ENCODE measurements at places on chromosomes 2 and 18.

DNA sequence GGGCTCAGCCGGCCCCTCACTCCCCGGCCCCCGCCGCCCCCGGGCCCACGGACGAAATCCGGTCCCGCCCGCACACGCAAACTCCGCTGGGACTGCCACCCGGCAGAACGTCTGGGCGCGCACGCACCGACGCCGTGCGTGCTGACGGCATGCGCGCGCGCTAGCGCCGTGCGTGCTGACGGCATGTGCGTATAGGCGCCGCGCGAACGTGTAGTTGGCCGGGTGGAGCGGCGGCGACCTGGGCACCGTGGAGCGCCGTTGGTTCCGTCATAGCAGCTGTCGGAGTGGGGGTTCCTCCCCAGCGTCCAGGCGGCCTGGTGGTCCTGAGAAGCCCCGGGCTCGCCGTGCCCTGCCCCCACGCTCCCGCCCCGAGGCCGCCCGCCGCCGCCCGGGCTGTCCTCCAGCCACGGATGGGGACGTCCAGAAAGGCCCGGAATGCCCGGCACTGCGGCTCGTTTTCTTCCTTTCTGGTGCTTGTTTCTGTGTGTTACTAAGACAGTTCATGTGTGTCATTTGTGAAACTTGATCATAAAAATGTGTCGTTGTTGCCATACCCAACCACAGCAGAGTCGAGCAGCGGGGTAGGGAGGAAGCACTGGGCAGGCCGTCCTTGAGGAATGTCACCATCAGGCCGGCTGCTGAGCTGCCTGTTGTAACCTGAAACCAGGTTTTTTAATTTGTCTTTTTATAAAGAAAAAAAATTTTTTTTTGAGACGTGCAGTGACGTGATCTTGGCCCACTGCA, at the start of gene TXNL4A:
Gene TXNL4A, minus strand, starts transcription at position 113 of the 744 bp plus-strand sequence. CDS start 171 bp downstream, outside the sequence.
- peak; percentile 87 for DNase-seq

- DNase-seq, result no peak
Observed at GRCh38 chr2:172889768-172890430, 154.3 kb downstream of the RAPGEF4 start.

DNA sequence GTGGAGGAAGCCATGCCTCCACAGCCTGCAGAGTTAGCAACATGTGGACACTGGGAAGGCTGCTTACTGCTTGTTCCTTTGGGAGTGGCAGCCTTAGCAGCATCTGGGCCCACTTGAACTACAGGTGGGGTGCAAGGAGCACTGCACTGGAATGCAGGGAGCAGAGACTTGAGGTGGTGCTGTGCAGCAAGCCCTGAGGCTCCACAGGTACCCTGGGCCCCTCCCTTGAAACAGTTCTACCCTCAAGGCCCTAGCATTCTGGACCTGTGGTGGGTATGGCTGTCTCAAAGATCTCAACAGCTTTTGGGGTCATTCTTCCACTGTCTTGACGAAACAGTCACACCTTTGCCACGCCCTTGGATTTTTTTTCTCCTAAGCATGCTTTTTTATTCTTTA, 13.5 kb downstream of the UBR3 start:
- no peak for DNase-seq

DNA sequence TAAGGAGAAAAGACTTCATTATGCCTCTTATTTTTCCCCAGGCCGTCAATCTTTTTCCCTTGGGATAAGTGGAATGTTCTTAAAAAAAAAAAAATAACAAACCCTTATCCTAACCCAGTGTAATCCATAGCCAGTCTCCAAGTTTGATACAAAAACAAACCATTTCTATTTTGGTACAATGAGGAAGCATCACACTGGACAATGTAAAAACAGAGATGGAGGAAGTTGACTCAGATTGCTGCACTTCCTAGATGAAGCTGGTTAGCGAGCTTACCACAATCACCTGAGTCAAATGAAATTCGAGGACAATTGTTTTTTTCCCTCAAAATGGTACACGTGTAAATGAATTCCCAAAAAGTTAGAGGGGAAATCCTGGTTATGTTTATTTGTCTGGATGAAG, 259.7 kb downstream of the TCF4 start:
- DNase-seq, result no peak

- DNase-seq, result no peak
Observed at GRCh38 chr18:3016585-3017297, 3.8 kb upstream of the LPIN2 start.

GRCh38 chr2:143965493-143966164, 554.3 kb downstream of the ZEB2 start:
- no peak for DNase-seq

DNA sequence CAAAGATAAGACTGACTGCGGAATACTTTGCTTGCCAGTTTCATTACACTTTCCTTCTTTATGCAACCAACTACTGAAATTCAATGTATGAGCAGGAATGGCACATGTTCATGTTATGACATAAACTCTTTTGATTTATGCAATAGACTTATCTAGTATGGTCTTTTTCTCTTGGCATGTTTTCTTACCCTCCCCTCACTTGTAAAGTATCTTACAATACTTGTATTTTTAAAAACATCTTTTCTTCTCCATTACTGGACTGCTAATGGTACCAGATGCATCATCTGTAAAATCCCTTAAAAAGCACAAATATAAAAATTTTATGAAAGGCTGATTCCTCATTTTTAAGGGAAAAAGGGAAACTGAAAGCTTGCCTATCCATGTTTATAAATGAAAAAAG, 373.8 kb downstream of the ZEB2 start:
- no peak for DNase-seq

- DNase-seq, result no peak
Observed at GRCh38 chr2:142863485-142863961, 13.9 kb upstream of the KYNU start.

GRCh38 chr2:236512902-236513435, 56.7 kb upstream of the ACKR3 start:
- DNase-seq, result peak; percentile 72

- no peak for DNase-seq
Observed at GRCh38 chr2:45265336-45265735, 256.1 kb upstream of the SIX2 start.

DNA sequence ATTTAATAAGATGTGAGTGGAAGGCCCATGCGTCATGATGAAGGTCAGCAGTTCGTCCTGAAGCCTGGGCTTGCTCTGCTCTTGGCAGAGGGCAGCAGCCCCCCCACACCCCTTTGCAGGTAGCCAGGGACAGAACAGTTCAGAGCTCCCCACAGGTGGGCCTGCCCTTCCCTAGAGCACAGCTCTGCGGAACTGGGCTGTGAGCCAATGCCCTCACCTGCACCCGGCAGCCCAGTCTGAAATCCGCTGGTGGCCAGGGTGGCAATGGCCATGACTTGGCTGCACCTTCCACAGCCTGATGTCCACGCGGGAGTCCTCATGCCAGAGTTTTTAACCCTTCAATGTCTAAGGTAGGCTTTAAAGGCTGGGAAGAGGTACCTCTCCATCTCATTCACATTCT, 136.7 kb downstream of the ACKR3 start:
- no peak for DNase-seq

- no peak for DNase-seq
Observed at GRCh38 chr2:68135448-68136320, 22.0 kb upstream of the PNO1 start.

- DNase-seq, result no peak
Observed at GRCh38 chr2:205749078-205749477, 66.8 kb downstream of the NRP2 start.

DNA sequence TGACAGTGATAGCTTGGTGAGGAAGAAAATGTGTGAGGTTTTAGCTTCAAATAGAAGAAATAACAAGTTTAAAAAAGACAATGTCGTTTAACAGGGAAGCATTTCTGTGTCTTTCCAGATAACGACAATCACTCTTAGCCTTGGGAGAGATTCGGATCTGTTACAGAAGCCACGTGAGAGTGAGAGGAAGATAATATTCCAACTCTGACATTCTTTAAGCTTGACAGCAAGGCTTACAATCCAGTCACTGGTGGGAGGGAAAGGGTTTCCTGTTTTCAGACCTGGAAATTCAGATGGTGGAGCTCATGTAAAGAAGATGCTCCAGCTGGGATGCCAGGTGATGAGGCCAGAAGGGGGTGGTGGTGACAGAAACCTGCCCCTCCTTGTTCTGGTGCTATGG, 30.8 kb downstream of the FBXO48 start:
- DNase-seq, result no peak

DNA sequence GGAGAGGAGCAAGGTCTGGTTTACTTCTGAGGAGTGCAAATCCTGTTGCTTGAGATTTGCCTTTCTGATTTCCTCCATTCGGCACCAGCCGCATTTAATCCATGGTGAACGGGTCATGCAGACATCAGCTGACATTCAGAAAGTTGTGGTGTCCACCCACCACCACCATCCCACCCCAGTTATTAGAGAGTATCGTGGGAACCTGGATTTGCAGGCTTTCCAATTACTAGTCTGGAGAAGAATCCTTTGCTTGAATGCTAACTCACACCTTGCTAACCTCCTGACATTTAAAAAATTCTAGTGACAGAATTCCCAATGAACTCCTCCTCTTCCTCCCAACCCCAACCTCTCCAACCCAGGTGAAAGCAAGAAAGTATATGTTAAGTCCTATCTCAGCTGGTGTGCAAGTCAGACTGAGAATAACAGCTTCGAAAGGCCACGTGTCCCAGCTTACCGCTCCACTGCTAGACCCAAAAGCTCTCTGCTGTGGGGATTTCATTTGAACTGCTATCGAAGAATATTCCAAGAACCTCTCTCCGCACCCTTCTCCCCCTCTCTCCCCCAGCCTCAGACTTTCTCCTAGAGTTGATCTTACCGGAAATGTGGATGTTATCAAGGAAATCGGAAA, 17.7 kb downstream of the BCL11A start:
- DNase-seq, result no peak

GRCh38 chr2:15145046-15145817, 415.9 kb downstream of the NBAS start:
- DNase-seq, result no peak

GRCh38 chr18:76130845-76131244, 364.2 kb downstream of the ZNF516 start:
- DNase-seq, result no peak

- no peak for DNase-seq
Observed at GRCh38 chr2:96153291-96153713, 8.1 kb upstream of the DUSP2 start.

GRCh38 chr2:40199771-40200170, 252.1 kb downstream of the SLC8A1 start:
- no peak for DNase-seq

DNA sequence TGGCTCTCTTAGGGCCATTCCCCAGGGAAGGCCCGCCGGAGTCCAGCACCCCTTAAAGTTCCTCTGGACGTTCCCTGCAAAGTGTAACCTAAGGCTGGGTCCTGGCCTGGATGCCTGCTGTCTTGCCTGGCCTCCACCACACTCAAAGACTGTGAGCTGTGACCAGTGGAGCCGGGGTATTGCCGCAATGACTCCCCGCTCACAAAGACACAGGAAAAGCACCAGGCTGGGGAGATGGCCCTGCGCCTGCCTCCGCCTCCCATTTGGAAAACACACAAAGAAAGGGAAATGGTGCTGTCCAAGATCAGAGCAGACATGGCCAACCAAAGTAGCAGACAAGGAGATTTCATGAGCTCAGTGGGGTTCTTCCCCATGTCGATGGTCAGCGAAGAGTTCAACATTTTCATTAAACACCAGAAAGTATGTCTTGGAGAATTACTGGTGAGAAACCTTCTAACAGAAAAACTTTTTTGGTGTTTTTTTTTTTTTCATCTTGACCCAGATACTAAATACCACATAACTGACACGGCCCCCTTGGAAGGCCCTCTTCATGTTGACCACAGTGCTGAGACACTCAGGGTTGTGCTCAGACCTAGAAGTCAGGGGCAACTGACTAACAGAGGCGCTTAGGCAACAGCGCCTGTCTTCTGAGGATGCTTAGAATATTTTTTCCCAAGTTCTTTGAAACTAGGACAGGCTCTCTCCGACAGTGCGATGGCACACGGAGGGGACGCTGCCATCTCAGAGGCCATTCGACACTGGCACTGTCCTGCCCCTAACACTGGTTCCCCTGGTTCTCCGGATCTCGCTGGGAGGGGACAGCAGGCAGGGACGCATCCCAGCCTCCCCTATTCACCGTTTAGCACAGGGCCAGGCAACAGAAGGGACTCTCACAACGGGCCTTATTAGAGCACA, 226.4 kb upstream of the ID2 start:
- DNase-seq, result no peak

DNA sequence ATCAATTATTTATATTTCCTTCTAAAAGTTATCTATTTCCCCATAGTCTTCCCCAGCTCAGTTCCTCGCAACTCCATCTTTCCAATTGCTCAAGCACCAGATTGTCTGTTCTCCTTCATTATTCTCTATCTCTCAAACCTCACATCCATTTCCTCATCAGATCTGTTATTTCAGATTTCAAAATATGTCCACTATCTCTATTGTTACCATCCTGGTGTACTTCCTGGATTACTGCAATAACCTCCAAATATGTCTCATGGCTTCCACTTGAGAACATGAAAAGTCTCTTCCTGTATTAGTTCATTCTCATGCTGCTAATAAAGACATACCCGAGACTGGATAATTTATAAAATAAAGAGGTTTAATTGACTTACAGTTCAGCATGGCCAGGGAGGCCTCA, 641.7 kb upstream of the ZEB2 start:
- DNase-seq, result no peak

GRCh38 chr2:168849610-168850009, 40.6 kb downstream of the SPC25 start:
- DNase-seq, result no peak

DNA sequence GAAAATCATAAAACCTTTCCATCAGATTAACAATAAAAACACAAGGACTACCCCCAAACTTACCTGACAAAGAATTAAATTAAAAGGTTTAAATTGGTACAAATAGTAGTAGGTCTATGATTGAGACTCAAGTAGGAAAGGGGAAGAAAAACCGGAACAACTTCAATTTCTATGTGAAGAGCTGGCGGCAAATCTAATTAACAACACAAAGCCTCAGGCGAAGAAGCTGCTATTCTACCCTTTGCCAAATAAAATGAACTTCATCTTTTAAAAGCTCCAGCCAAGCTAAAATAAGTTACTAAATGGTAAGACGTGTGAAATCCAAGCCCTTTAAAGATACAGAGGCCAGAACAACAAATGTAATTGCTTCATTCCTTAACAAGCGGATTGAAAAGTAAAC, 146.5 kb downstream of the DLGAP1 start:
- DNase-seq, result no peak

GRCh38 chr2:182132605-182133004, 147.0 kb downstream of the PPP1R1C start:
- no peak for DNase-seq

- DNase-seq, result no peak
Observed at GRCh38 chr2:172177996-172178395, 75.3 kb upstream of the DLX2 start.

- DNase-seq, result no peak
Observed at GRCh38 chr2:168439536-168439935, 16.5 kb upstream of the CERS6 start.

DNA sequence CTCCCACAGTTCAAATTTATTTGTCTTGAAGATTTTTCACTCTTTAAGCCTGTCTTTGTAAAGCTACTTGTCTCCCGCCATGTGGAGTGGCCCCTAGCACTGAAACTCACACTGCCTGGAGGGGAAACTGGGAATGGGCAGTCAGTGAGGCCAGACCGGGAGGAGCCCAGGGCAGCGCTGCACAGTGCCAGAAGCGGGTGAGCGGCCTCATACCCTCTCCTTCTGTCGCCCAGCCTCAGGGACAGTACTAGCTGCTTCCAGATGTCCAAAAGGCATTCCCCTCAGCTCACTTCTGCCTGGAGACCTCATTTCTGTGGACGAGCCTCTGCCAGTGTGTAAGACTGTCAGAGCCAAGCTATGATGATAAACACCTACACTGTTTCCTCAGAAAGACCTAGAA, 79.9 kb downstream of the SEPTIN10 start:
- DNase-seq, result no peak

- no peak for DNase-seq
Observed at GRCh38 chr2:69807821-69808540, 21.5 kb upstream of the GMCL1 start.

GRCh38 chr2:26299471-26300101, 46.4 kb upstream of the SELENOI start:
- DNase-seq, result no peak
